Activated CD8-positive, alpha-beta T cell treated with anti-CD3 and anti-CD28 coated beads, Interleukin-2, amount 10 ng/mL, durations not matched to agents 7 days and 5 days (primary cell): ENCODE measurements at places on chromosomes 6 and 20. TPM values are rescaled to one million over a fixed set of nuclear protein-coding genes. Genes with fewer than 3 reads are reported as not detected.

HMGCLL1 gene
- not detected for total RNA-seq

MROH8 gene
- total RNA-seq: 2.6 TPM

LIME1 gene
- 163 TPM for total RNA-seq

LTB gene
- total RNA-seq: 618 TPM

STMND1 gene
- not detected for total RNA-seq

GGTLC1 gene
- total RNA-seq: not detected

PGBD1 gene
- 3.6 TPM for total RNA-seq

DNA sequence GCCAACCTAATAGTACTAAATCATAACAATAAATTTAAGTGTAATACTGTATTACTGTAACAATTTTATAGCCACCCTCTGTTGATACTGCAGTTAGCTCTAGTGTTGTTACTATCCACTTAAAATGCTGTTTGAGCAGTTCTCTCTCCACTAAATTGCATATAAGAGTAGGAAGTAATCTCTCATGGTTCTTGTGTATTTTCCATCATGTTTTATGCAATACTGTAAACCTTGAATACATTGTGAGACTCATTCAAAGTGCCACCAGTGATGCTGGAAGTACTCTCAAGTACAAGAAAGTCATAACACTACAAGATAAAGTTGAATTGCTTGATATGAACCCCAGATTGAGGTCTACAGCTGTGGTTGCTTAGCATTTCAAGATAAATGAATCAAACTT is 65.5 kb downstream of the WASF1 start:
- no peak for DNase-seq

DNA sequence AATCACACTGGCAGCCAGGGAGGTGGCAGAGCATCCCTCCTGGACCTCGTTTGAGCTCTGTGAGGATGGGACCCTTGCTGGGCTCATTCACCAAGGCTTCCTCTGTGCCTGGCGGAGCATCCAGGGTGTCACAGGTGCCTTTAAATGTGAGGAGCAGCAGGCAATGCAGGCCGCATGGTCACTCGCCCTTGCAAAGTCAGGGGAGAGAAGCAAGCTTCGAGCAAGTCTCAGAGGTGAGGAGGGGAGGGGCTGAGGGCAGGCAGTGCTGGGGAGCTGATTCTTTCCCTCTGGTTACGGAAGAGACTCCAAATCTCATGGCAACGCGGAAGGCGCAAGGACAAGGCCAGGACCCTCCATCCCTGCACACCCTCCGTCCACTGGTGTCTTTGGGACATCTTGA is 182.7 kb upstream of the PMEPA1 start:
- DNase-seq: no peak

DNA sequence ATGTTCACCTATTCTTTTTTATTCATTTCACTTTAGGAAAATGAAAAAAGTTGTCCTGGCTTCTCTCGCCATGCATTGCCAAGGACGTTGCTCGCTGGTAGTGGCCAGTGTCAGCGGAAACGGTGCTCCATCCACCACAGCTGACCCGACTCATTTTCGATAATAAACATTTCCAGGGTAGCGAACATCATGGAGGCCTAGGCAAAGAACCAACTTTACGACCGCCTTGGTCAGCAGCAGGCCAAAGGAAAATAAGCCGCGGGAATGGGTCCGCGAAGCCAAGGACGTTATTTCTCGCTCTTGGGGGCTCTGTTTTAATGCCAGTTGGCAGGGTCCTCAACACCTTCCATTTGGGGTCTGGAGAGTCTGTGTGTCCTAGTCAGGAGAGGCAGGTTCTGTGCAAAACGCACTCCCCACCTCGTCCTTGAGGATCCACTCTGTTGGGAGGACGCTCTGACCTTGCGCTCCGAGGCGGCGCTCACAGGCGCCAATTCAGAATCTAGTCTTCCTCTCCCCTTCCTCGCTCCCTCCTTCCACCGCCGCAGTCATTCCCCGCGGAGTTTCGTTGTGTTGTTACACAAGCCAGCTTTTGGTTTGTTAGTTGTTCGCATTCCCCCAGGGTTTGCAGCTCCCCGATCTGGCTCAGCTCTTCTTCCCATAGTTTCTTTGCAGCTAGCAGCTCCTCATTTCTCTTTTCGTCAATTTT is 4.1 kb upstream of the PAX1 start:
- DNase-seq: no peak

- DNase-seq: no peak
Observed at GRCh38 chr20:55252521-55252920, 752.8 kb downstream of the CBLN4 start.

DNA sequence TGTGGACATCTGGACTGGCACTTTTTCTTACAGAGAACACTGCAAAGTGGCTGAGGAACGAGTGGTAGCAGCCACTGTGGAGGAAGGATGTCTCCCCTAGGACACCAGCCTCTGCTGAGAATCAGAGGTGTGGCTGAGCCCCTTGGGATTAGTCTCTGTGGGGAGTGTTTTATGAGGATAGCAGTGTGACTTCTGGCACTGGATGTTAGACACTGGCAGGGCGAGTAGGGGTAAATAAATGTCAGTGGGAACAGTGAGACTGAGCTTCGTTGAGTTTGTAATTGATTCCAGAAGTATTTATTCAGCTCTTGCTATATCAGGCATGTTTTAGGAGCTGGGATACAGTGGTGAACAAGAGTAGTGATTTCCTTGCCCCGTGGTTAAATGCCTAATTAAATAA is 124.0 kb downstream of the JARID2 start:
- DNase-seq: no peak

DNA sequence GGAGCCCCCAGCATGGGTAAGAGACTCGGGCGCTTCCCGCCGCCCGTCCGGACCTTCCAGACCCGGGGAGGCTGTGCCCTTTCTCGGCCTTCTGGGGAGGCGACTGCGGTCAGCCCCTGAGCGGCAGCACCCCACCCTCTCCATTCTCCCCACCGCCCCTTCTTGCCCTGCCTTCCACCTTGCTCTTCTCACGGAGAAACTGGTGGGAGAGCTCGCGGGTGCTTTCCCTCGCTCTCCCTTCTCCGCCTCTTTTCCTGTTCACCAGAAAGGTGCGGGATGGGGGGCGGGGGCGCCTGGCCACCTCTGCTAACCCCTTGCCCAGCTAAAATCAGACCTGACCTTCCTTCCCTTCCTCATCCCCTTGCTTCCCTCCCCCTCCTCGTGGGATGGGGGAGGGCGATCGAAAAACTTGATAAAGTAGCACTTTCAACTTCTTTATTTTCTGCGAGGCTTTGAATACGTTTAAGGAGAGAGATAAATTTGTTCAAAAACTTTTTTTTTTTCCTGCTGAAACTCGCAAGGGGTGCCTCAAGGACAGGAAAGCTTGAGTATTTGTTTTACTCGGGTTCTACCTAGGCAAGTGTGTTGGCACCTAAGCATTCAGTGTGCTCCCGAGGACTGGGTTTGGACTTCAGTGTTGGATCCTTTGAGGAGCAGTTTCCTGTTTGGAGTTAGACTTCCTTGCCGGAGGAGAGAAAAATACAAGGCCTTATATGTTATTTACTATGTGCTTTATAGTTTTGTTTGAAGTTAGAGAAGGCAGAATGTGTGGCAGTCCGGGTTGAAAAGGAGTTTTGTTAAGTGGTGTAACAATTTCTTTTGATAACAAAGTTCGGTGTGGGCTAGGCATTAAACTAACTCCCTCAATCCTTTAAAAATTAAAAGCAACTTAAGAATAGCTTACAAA is 897 bp downstream of the CD2AP start:
- DNase-seq: no peak

GRCh38 chr6:1477432-1478090 is 88.2 kb downstream of the FOXF2 start:
- no peak for DNase-seq

DNA sequence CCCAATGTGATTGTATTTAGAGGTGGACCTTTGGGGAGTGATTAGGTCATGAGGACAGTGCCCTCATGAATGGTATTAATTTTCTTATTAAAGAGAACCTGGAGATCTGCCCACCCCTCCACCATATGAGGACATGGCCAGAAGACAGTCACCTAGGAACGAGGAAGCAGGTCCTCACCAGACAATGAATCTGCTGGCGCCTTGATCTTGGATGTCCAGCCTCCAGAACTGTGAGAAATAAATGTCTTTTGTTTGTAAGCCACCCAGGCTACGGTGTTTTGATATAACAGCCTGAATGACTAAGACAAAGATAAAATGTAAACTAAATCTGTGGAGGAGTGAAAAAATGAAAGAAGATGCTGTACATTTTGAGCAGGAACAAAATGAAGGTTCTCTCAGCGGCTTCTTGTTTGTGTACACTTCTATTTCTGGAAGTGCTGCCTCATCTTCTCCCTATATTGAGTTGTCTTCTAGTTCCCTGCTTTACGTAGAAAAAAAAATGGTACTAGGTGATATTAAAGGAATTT is 1.5 kb upstream of the IPCEF1 start:
- DNase-seq: no peak

- no peak for DNase-seq
Observed at GRCh38 chr6:141394125-141394536, 738.6 kb upstream of the GJE1 start.

DNA sequence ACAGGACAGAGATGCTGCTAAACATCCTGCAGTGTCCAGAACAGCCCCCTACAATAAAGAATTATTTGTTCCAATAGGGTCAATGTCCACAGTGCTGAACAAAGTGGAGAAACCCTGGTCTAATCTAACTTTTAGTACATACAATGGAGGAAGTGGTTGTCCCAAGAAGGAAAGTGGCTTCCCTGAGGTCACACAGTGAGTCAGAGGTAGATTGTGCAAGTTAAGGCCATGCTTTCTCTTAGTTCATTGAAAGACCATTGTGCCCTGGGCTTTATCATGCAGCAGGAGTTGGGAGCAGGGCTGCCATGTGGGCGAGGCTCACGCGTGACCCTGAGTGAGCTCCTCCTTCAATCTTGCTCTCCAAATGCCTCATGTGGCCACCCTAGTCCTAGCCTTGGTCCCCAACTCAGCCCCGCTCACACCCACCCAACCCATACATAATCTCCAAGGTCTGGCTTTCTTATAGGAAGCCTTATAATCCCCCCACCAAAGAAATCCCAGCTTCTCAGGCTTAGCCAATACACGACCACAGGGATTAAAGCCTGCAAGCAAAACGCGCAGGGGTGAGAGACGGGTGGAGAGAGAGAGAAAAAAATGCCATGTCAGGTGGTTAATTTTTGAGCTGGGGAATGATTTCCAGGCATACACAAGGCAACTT is 19.9 kb downstream of the SLC13A3 start:
- peak; percentile 29 for DNase-seq

DNA sequence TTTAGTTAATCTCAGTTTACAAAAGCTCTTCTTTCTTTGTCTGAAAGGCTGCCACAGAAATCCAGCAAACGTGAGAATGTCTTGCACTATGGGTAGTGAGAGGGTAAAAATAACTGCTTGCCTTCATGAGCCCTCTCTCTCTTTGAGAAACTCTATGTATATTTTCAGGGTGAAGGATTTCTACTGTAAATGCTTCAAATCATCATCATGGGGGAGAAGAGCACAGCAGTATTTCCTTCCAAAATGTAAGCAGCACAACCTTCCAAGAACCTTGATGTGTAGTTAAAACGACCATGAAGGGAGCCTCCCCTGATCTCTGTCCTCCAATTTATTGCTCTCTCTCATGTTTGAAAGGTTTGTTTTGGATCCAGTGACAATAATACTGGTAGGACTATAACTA is 141.3 kb upstream of the CENPW start:
- no peak for DNase-seq

DNA sequence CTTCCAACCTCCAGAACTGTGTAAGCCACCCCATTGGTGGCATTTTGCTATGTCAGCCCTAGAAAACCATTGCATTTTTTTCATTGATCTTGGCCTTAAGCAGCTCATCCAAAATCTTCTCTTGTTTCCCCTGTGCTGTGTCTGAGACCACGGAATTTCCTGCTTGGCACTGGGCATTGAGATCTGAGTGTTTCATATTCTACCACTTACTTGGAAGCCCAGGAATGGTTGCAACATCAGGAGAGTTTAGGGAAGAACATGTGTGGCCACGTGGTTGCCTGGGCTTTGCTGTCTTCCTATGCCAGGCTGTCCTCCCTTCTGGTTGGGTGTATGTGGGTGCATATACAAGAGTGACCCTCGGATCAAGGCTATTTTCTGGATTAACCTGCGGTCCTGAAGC is 139.3 kb upstream of the PMEPA1 start:
- no peak for DNase-seq

- no peak for DNase-seq
Observed at GRCh38 chr6:93677264-93677965, 258.1 kb upstream of the EPHA7 start.

DNA sequence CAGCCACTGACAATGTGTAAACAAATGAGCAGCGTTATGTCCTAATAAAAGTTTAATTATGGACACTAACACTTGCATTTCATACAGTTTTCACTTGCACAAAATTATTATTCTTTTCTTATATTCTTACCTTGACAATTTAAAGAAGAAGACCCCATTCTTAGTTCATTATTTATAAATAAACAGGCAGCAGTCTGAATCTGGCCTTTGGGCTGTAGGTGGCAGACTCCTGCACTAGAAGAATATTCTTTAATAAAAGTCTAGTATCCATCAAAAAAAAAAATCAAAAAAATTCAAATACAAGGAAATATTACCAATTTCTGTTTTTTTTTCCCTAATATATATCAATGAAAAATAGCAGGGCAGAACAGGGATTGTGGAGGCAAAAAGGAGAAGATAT is 24.8 kb downstream of the PTCHD4 start:
- no peak for DNase-seq

- peak; percentile 55 for DNase-seq
Observed at GRCh38 chr6:45663251-45664221, 285.8 kb upstream of the SUPT3H start.

- DNase-seq: no peak
Observed at GRCh38 chr6:78611102-78611620, 256.2 kb upstream of the IRAK1BP1 start.

DNA sequence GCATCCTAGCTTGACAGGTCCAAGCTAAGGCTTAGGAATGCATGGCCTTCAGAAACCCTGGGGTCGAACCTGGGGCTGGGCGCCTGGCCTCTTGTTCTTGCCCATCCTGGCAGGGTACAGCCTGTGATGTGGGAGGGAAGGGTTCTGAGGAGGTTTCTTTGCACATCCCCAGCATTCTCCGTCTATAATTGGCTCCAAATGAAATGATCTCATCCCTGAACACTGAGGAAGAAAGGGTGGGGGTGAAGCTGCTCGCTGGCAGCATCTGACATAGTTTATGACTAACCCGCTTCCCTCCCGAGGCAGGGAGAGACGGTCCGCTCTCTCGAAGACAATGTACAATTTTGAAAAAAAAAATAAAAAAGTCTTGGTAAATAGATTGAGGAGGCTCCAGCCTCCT is 67.1 kb upstream of the ZNFX1 start:
- DNase-seq: no peak

- no peak for DNase-seq
Observed at GRCh38 chr6:14798996-14799588, 446.8 kb upstream of the JARID2 start.

DNA sequence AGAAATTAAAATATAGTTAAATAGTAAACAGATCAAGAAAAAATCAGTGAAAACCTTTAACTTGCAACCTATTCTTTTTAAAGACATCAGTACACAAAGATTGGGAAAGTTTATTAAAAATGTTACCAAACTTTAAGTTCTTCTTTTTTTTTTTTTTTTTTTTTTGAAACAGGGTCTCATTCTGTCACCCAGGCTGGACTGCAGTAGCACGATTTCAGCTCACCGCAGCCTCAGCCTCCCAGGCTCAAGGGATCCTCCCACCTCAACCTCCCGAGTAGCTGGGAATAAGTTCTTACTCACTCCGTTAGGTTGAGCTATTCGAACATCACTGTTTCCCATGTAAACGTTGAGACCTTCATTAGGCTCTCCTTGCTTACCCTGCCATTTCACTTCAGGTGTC is 5.6 kb downstream of the MAP3K5 start:
- DNase-seq: no peak
